ENCODE measurements at places on chromosomes 4 and X.
A peak's percentile ranks its signal among the peaks of the same experiment; 100 is the strongest.

DNA sequence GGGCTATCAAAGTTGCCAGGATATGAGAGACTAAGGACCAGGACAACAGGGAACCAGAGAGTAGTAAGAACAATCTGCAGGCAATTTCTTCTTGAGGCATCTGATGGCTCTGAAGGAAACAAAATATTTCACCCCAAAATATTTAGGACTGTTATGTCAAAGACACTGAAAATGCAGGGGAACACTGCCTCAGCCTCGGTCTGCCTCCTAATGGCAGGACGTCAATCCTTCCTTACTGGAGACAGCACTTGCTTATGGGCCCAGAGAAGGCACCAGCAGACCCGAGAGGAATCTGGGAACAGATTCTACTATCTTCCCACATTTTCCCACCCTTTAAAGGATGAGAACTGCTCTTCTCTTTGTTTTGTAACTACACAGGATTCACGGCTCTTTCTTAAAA is 23.3 kb downstream of the RNF150 start:
- DNase-seq: no peak

GRCh38 chr4:117429061-117429460 is 343.7 kb upstream of the TRAM1L1 start:
- DNase-seq: no peak

- DNase-seq: no peak
These were observed 21.2 kb upstream of the TRPC5OS start for GRCh38 chrX:111854556-111855490.

- DNase-seq: no peak
These were observed 24.2 kb downstream of the SUV39H1 start for GRCh38 chrX:48720577-48721250.

GRCh38 chrX:44972132-44972531 is 99.1 kb downstream of the KDM6A start:
- DNase-seq: no peak

GRCh38 chrX:110795645-110796406 is at the start of gene CHRDL1:
Gene CHRDL1, minus strand, starts transcription at chrX:110795817. Its CDS starts 3,636 bp downstream, at chrX:110792181.
- DNase-seq: no peak

DNA sequence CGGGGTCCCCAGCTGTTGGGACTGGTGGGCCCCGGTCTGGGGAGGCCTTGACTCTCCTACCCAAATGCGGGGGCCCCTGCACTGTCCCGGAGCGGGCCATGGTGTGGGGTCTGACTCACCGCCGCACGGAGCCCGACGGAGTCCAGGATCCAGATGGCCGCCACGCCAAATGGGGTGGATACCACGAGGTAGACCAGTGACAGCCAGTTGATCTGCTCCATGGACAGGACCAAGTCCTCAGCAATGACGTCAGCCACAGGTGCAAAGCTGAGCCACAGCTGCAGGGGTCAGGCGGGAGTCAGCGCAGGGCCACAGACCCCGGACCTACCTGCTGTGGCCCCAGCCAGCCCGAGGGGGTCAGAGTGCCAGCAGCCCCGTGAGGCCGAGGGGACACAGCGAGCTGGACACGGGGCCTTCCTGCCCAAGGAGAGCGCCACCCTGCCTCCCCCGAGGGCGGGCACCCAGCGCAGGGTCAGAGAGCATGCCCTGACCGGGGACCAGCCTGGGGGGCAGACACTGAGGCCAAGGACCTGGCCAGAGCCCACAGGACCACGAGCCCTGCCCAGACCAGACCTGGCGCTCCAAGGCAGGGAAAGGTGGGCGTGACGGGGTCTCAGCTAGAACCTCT is 2.4 kb downstream of the SLC49A3 start:
- DNase-seq: no peak

GRCh38 chr4:13903061-13903460 is 275.5 kb upstream of the BOD1L1 start:
- DNase-seq: no peak

- DNase-seq: peak; percentile 49
These were observed 583 bp downstream of the ABHD18 start for GRCh38 chr4:127965803-127966175.

GRCh38 chrX:3788494-3789233 is 75.2 kb upstream of the PRKX start:
- DNase-seq: peak; percentile 4

- DNase-seq: no peak
These were observed 17.5 kb downstream of the STAP1 start for GRCh38 chr4:67576059-67576466.

GRCh38 chr4:170005472-170005871 is 20.7 kb downstream of the MFAP3L start:
- no peak for DNase-seq

DNA sequence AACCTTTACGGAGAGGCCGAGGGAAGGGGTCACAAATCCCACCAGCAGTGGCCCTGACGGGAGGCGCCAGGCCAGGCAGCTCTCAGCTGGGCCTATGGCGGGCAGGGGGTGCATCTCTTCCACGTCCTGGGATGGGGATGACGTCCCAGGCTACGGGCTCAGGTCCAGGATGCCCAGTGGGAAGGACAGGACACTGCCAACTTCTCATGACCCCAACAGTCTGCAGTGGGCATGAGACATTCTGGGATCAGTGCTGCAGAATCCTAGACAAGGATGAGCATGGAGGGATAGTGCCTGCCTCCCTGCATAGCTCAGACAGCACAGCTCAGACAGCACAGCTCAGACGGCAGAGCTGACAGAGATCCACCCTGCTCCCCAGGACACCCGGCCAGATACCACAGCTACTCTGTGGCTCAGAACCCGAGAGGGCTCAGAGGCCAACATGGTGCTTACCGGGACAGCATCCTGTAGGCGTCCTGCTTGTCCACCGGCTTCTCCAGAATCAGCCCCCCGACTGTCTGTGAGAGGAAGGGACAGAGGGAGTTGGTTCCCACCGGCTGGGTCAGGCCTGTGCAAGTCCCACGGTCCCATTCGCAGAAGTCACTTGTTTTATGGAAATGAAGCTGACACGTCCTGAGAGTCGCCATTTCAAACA is 17.3 kb downstream of the ASMTL start:
- DNase-seq: no peak

- DNase-seq: no peak
These were observed 73.5 kb downstream of the WDFY3 start for GRCh38 chr4:84892950-84893349.

- DNase-seq: no peak
These were observed 61.7 kb downstream of the ADRA2C start for GRCh38 chr4:3827616-3828492.

GRCh38 chr4:33494150-33494549 is 2750.2 kb downstream of the ARAP2 start:
- no peak for DNase-seq

GRCh38 chr4:82268050-82268825 is 105.6 kb downstream of the HNRNPD start:
- DNase-seq: peak; percentile 18

- DNase-seq: no peak
These were observed 57.9 kb downstream of the C4orf50 start for GRCh38 chr4:5960252-5960880.

GRCh38 chr4:25563071-25563564 is 92.5 kb upstream of the SLC34A2 start:
- no peak for DNase-seq

GRCh38 chr4:2818351-2818939 is 25.2 kb upstream of the ADD1 start:
- no peak for DNase-seq

DNA sequence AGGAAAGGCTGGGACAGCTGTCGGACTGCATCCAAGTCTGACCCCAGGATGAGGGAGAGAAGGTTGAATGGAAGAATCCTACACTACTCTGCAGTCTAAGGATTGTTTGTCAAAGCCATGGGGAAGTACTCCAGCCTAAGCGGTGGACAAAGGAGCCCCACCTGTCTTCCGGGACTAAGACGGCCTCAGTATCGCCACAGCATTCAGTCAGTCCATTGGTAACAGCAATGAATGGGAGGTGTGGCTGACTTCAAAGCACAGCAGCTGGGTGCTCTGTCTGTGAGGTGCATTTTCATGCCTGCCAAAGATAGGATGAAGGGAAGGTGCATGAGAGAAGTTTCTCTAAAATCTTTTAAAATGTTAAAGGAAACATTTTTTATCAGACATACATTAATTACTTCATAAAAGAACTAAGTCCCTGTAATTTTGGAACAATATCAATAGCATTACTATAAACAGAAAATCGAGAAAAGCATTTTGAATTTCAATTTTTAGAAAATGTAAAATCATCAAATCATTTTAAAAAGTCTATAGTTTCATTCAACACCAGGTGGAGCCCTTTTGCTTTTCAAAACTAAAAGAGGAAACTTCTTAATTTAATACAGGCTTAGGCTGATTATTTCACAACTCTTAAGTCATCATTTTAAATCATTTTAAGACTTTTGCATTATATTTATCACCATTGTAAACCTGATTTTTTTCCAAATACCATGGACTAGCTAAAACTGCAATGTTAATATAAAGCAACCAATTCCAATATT is 27.6 kb upstream of the INTU start:
- no peak for DNase-seq

- no peak for DNase-seq
These were observed 1365.9 kb upstream of the AGA start for GRCh38 chr4:178808106-178808505.

DNA sequence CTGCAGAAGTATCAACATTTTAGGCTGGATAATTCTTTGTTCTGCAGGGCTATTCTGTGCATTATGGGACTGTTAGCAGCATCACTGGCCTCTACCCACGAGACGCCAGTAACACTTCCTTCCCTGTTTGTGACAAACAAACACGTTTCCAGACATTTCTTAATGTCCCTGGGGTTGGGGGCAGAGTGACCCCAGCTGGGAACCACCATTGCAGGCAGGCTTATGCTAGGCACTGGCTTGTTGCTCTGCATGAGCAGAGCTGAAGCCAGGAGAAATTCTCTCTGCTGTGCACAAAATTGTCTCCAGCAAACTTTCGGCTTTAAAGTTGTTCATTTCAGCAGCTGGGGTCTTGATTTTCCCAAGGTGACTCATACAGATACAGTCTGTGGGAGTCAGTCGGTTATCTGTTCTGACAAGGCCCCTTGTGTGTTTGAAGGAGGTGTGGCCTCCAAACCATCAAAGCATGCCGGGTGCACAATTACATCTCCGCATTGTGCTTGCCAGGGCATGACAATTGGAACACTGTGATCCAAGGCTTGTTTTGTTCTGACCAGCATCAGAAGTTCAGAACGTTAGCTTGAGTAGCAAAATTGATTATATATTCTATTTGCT is 156.4 kb upstream of the BOD1L1 start:
- DNase-seq: no peak

DNA sequence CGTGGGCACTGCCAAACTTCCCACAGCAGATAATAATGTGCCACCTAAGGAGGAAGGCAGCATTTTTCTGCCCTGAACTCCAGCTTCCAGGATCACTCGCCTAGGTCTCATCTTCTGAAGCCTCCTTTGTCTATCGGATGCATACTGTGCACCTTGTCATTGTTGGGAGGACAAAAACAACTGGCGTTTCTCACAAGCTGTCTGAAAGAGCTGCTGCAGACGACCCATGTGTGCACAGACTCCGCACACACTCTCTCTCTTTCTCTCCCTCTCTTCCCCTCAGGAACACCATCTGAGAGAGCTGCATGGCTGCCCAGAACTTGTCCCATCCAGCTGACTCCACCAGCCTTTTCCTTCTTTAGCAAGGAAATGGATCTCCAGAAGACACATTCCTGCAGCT is 83.0 kb downstream of the MAML3 start:
- DNase-seq: no peak

DNA sequence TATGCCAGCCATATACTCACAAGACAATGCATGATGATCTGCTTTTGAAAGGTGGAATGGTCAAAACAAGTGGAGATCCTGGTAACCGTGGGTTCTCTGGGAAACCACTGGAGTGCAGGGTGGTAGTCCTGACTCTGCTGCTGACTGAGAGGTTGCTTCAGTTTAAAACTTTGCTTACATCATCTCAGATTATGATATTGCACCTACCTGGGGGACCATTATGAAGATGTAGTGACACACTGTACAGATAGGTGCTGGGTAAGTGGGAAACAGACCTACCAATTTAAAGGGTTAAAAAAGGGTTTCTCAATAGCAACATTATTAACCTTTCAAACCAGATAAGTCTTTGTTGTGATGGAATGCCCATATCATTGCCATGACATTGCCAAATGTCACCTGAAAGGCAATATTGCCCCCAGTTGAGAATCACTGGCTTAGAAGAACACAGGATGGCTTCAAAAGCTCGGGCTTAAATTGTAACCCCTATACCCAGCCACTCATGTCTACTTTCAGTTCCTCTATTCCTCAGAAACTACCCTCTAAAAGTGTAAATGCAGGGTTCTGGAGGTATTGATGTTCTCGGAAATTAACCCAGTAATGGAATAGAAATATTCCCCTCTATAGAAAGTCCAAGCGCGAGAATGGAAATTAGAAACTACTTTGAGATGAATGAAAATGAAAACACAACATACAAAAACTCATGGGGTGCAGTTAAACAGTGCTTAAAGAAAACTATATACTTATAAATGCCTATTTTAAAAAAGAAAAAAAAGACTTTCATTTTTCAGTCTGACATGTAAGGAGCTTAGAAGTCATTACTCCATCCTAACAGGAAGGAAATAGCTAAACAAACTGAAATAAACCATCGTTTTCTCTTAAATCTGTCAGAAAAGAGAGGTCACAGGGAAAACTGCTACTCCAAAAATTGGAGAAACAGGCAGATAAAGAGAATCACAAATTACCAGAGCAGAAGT is 65.8 kb downstream of the ARHGEF6 start:
- DNase-seq: no peak

- no peak for DNase-seq
These were observed 853.2 kb upstream of the INTU start for GRCh38 chr4:126779436-126780166.

GRCh38 chr4:102551958-102552565 is 50.9 kb downstream of the NFKB1 start:
- no peak for DNase-seq

- peak; percentile 17 for DNase-seq
These were observed 4.5 kb downstream of the DTHD1 start for GRCh38 chr4:36285784-36286480.

GRCh38 chr4:121011780-121012340 is 60.5 kb downstream of the NDNF start:
- DNase-seq: no peak

GRCh38 chr4:113901994-113902787 is 77.3 kb downstream of the ARSJ start:
- peak; percentile 57 for DNase-seq

- DNase-seq: no peak
These were observed 215.5 kb downstream of the PDGFC start for GRCh38 chr4:156756118-156756517.

DNA sequence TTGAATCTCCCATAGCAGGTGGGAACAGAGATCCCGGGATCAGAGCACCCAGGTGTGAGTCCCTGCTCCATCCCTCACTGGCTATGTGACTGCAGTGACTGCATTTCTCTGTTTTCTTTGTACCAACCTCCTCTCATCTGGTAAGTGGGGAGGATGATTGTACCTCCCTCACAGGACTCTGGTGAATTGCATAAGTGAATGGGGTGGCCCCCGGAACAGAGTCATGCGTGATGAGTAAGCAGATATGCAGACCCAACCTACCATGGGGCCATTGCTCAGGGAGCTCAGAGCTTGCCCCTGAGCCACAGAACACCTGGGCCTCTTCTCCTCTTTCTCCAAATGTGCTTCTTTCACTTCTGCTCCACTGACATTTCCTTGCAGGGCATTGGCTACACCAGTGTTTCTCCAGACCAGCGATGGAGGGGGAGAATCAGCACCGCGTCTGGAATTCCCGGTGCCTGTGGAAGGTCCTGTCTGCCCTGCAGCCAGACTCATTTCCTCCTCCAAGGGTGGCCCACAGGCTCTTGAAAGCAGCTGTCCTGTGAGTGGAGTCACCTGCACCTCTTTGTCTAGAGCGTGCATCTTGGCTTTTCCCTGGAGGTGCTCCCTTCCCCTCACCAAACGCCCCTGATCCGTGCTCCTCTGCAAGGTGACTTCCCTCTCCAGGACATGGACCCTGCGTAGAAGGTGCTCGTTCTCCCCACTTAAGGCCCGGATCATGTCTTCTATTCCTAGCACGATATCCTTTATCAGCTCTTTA is 30.0 kb downstream of the C4orf50 start:
- DNase-seq: no peak
